ENCODE measurements at places on chromosomes 6 and 20.

DNA sequence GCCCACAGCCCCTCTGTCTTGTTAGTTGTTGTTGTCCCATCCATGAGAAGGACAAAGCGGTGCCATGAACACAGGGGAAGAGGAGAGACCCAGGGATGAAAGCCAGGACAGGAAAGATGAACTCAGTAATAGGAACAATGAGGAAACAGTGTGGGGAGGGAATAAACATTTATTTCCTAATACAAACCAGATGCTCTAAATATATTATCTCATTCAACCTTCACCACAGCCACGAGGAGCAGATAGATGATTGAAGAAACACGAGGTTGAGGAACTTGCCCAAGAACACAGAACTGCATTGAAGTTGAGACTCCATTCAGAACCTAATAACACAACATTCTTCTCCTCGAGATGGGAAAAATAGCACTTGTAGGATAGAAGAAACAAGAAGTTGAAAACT is 53.0 kb upstream of the AIG1 start:
- DNase-seq: no peak
- no peaks in the 10 kb centered on the region for H3K4me1 ChIP-seq
- H3K27me3 ChIP-seq: no peaks in the 10 kb centered on the region
- no peak overlapping the region for H3K4me3 ChIP-seq
- H3K27ac ChIP-seq: no peak overlapping the region

DNA sequence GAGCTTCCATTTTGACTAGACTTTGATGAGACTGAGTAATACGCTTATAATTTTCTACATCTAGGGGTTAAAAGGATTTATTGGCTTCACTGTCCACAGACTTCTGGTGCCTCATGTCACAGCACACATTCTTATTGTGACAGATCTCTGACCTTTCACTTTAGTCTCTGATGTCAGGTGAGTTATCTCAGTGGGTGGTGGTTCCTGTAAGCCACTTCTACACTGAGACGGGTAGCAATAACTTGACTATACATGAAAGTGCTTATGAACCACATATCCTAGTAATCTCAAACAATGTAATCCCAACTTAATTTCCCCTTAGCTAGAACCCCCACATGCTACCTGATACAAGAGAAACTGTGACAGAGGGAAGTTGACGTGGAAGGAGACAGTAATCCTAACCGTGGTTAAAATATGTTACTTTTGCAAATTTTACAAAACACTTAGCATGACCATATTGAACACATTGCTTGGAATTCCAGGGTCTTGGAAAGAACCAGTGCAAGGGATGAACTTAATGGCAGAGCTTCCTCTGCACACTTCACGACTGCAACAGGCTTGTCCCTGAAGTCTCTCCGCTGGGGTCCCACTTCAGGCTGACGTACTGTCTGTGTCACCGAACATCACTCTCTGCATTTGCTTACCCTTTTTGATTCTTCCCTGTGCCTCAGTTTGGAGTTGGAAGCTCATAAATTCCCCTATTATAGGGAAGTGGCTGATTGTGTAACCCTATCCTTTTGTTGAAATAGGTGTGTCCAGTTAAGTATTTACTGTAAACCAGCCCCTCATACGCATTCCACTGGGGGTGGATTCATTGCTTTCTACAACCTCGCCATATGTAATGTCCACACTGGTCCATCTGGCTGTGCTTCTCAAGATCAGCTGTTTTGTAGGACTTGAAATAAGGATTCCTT is 6.4 kb upstream of the TRIM40 start:
- no peak overlapping the region for H3K4me3 ChIP-seq
- peaks cover 55% of the 10 kb centered on the region for H3K27me3 ChIP-seq
- H3K27ac ChIP-seq: no peak overlapping the region
- DNase-seq: no peak
- no peaks in the 10 kb centered on the region for H3K36me3 ChIP-seq

DNA sequence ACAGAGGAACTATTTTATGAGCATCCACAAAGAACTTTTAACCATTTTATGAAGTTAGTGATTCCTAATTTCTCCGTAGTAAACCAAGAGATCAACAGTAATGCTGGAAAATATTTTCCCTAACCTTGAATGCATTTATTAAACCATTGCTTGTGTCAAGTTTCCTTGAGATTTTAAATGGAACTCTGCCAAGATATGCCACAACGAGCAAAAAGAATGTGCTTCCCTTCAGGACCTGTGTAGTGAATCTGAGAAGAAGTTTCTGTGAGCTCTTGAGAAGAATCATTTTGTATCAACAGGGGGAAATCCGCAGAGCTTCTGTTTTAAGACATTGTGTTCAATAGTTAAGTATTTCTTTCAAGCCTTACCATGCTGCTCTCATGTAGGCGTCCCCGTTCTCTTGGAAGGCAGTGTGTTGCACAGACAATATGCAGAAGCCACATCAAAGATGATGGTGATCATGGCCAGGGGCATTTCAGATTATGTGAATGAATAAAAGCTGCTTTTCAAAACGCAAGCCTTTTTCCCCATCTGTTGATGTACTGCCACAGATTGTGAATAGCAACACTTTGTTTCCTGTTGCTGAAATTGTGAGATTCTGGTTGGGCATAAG is 439.8 kb downstream of the BMP2 start:
- no peak overlapping the region for H3K27ac ChIP-seq
- H3K36me3 ChIP-seq: no peaks in the 10 kb centered on the region
- no peak for DNase-seq
- H3K4me1 ChIP-seq: no peaks in the 10 kb centered on the region
- no peaks in the 10 kb centered on the region for H3K27me3 ChIP-seq

GRCh38 chr6:145532361-145532760 is 203.0 kb downstream of the EPM2A start:
- H3K27ac ChIP-seq: no peak overlapping the region
- DNase-seq: no peak
- no peaks in the 10 kb centered on the region for H3K4me1 ChIP-seq
- no peaks in the 10 kb centered on the region for H3K36me3 ChIP-seq
- peaks cover 4% of the 10 kb centered on the region for H3K27me3 ChIP-seq
- no peak overlapping the region for H3K4me3 ChIP-seq

- H3K27ac ChIP-seq: no peak overlapping the region
- no peaks in the 10 kb centered on the region for H3K36me3 ChIP-seq
- H3K27me3 ChIP-seq: no peaks in the 10 kb centered on the region
- no peaks in the 10 kb centered on the region for H3K4me1 ChIP-seq
These were observed 34.0 kb downstream of the CD164 start for GRCh38 chr6:109348226-109348625.

DNA sequence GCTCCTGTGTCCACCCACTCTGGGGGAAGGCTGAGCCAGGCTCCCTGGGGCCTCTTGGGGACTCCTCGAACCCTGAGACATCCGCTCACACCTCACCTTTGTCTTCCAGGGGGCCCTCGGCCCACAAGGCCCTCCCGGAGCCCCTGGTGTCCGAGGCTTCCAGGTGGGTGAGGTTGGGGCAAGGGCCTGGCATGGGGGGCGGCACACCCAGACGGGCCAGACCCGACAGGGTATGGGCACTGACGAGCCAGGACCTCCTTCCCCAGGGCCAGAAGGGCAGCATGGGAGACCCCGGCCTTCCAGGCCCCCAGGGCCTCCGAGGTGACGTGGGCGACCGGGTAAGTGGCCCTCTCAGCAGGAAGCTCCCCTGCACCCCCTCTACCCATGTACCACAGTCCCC is 13.4 kb downstream of the COL9A3 start:
- H3K27ac ChIP-seq: no peak overlapping the region
- no peaks in the 10 kb centered on the region for H3K27me3 ChIP-seq
- H3K4me3 ChIP-seq: no peak overlapping the region
- peaks cover 8% of the 10 kb centered on the region for H3K4me1 ChIP-seq

- no peak overlapping the region for H3K4me3 ChIP-seq
- no peaks in the 10 kb centered on the region for H3K36me3 ChIP-seq
- no peak for DNase-seq
- no peaks in the 10 kb centered on the region for H3K4me1 ChIP-seq
- no peak overlapping the region for H3K27ac ChIP-seq
- H3K27me3 ChIP-seq: peaks cover 2% of the 10 kb centered on the region
These were observed 39.9 kb upstream of the TGM2 start for GRCh38 chr20:38205001-38205400.

DNA sequence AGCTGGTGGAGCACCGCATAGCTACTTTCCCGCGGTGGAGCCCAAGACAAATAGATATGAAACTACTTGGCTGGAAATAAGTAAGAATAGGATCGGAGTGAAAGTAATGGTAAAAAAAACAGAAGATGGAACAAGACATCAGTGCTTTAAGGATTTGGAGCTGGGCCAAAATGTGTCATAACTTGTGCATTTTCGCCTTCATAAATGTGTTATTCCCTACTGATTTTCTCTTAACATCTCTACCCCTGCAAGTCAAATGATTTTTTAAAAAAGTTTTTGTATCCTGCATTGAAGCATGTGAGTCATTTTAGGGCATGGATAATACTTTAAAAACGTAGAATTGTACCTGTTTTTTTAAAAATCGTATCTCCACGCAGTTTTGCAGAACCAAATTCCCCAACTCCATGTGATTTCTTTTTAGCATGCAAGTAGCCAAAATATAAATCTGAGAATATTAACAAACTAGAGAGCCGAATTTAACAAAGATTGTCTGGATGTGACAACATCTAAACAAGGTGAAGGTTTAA is 882 bp upstream of the FAM184A start:
- no peaks in the 10 kb centered on the region for H3K36me3 ChIP-seq
- peak overlapping the region; percentile 53 for H3K27ac ChIP-seq
- no peak for DNase-seq
- H3K4me3 ChIP-seq: peak overlapping the region; percentile 65

- H3K27me3 ChIP-seq: no peaks in the 10 kb centered on the region
- H3K4me3 ChIP-seq: no peak overlapping the region
- no peak for DNase-seq
- no peak overlapping the region for H3K27ac ChIP-seq
These were observed 3.3 kb downstream of the PSMB9 start for GRCh38 chr6:32857156-32857891.

GRCh38 chr6:38792356-38792755 is 77.2 kb downstream of the DNAH8 start:
- no peaks in the 10 kb centered on the region for H3K36me3 ChIP-seq
- DNase-seq: no peak
- no peak overlapping the region for H3K4me3 ChIP-seq
- no peaks in the 10 kb centered on the region for H3K4me1 ChIP-seq
- H3K27ac ChIP-seq: no peak overlapping the region
- H3K27me3 ChIP-seq: peaks cover 6% of the 10 kb centered on the region

- H3K27me3 ChIP-seq: no peaks in the 10 kb centered on the region
- H3K36me3 ChIP-seq: peaks cover 19% of the 10 kb centered on the region
- peak overlapping the region; percentile 97 for H3K4me3 ChIP-seq
- H3K27ac ChIP-seq: peak overlapping the region; percentile 94
- peak; percentile 83 for DNase-seq
These were observed 806 bp downstream of the MICAL1 start for GRCh38 chr6:109454496-109455436.

GRCh38 chr6:142854589-142855488 is 90.1 kb downstream of the HIVEP2 start:
- H3K27me3 ChIP-seq: no peaks in the 10 kb centered on the region
- DNase-seq: no peak
- no peaks in the 10 kb centered on the region for H3K36me3 ChIP-seq
- peaks cover 73% of the 10 kb centered on the region for H3K4me1 ChIP-seq
- peak overlapping the region; percentile 99 for H3K27ac ChIP-seq

GRCh38 chr6:49551866-49552129 is 1.3 kb downstream of the C6orf141 start:
- H3K4me1 ChIP-seq: peaks cover 15% of the 10 kb centered on the region
- no peak for DNase-seq
- H3K4me3 ChIP-seq: no peak overlapping the region
- H3K27ac ChIP-seq: no peak overlapping the region
- H3K27me3 ChIP-seq: peaks cover 27% of the 10 kb centered on the region
- no peaks in the 10 kb centered on the region for H3K36me3 ChIP-seq

- H3K4me3 ChIP-seq: no peak overlapping the region
- no peaks in the 10 kb centered on the region for H3K27me3 ChIP-seq
These were observed 174.8 kb downstream of the IBTK start for GRCh38 chr6:82072751-82073150.

DNA sequence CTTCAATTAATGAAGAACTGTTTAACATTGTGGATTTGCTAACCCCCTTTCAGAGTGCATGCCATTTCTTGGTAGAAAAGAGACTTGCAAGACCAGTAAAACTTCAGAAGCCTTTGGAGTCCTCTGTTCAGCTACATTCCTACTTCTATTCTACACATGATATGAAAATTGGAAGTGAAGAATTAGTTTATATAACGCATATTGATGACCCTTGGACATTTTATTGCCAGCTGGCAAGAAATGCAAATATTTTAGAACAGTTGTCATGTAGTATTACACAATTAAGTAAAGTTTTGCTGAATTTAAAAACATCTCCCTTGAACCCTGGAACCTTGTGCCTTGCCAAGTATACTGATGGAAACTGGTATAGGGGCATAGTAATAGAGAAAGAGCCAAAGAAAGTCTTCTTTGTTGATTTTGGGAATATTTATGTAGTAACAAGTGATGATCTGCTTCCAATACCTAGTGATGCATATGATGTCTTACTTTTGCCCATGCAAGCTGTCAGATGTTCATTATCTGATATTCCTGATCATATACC is 3.3 kb downstream of the TDRD6 start:
- H3K27ac ChIP-seq: no peak overlapping the region
- H3K4me1 ChIP-seq: no peaks in the 10 kb centered on the region
- H3K27me3 ChIP-seq: no peaks in the 10 kb centered on the region
- no peaks in the 10 kb centered on the region for H3K36me3 ChIP-seq

DNA sequence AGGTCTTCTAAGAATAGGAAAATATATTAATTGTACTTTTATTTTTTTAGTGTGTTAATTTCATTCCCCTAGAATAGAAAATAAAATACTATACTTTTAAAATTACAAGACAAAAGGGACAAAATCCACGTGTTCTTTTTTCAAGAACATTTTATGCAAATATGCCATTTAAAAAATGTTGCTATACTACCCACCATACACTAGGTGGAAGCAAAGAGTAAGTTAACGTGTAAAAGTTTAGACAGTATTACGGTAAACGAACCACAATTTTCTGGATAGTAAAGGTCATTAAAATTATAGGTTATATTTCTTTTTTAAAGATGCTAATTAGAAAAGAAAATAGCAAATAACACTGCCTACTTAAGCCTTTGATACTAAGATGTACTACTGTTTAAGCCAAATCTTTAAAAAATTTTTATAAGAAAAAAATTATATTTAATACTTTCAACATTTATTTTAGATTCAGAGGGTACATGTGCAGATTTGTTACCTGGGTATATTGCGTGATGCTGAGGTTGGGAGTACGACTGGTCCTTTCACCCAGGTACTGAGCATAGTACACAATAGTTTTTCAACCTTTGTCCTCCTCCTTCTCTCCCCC is 287.6 kb downstream of the PHF3 start:
- no peak overlapping the region for H3K27ac ChIP-seq
- DNase-seq: no peak
- no peaks in the 10 kb centered on the region for H3K36me3 ChIP-seq
- H3K27me3 ChIP-seq: no peaks in the 10 kb centered on the region

- no peak for DNase-seq
- no peak overlapping the region for H3K27ac ChIP-seq
- no peak overlapping the region for H3K4me3 ChIP-seq
- no peaks in the 10 kb centered on the region for H3K27me3 ChIP-seq
These were observed 233.5 kb downstream of the TMEM242 start for GRCh38 chr6:157089851-157090250.
